Putamen (tissue), 1 donor: ENCODE measurements at places on chromosomes 3 and 15.

DNA sequence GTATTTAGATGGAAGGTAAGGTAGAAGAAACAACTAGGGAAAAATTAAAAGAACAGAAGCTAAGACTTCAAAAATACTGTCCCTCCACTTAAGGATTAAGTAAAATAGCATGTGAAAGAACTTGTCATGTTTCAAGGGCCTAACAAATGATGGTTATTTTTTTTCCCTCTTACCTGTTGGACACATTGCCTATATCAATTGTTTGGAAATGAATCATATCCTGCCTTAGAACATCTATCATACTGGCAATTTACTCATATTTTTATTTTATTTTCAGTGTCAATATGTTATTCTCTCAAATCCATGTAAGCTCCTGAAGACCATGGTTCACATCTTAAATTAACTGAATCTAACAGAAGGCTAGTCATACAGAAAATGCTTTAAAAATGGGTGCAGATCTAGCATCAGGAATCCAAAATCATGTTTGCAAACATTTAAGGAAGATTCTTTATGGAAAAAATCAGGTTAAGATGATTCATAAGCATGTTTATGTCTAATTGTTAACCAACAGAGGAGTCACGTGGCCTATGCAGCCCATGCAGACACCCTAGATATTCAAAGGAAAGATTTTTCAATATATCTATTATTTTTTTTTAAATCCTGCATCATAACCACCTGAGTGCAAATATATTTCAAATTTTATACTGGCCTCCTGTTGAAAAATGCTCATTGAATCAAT lies 135.8 kb upstream of the TRIM42 start:
- DNase-seq = no peak

GRCh38 chr3:53800041-53800906 lies 45.9 kb downstream of the CHDH start:
- no peak for DNase-seq

DNA sequence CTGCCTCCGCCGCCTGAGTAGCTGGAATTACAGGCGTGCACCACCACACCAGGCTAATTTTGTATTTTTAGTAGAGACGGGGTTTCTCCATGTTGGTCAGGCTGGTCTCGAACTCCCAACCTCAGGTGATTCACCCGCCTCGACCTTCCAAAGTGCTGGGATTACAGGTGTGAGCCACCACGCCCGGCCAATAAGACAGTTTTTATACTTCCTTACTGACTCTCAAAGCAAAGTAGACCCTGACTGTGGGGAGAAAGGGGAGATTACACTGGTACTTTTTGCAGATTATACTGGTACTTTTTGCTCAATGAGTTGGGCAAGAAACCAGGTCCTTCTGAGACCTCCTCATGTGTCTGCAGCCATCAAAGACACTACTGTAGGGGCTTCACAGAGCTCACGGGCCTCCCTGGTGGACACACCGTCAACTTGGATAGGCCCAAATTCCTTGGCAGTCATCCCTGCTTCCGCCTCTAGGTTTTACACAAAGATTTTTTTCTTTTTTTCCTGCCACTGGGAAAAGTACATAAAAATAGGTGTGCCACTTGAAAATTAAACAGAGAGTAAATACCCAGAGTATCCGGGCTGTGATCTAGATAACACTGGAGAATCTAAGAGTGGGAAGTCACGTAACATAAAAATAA lies 143.3 kb upstream of the WNT5A start:
- DNase-seq = no peak

- no peak for DNase-seq
Observed at GRCh38 chr3:49058011-49058410, 28.8 kb upstream of the IMPDH2 start.

GRCh38 chr3:175007306-175007705 lies 148.2 kb downstream of the NAALADL2 start:
- DNase-seq = no peak

- no peak for DNase-seq
Observed at GRCh38 chr3:134959516-134959915, 164.5 kb downstream of the EPHB1 start.

DNA sequence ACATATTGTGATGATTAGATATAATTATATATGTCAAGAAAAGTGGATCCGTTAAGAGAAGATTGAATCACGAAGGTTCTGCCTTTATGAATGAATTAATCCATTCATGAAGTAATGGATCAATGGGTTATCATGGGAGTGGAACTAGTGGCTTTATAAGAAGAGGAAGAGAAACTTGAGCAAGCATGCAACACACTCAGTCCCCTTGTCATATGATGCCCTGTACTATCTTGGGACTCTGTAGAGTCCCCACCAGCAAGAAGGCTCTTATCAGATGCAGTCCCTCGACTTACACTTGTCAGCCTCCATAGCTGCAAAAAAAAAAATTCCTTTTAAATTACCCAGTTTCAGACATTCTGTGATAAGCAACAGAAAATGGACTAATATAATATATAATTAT lies 301.9 kb downstream of the RAP2B start:
- DNase-seq = peak; percentile 8

DNA sequence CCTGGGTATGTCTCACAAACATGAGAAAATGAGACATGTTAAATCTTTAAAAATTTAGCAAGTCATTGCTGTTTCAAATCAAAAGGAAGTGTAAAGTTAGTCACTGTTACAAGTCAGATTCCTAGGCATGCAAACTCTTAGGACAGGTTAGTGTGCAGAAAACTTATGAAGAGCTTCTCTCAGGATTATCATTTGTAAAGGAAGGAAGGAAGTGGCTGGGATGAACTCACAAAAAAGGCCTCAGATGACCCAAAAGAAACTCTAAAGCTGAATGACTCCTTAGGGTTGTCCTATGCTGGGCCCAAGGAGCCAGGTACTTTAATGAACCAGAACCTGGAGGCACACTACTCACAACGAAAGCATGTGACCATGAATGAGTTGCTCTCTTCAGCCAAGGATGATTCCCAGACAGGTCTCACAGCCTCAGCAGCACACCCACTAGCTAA lies 25.0 kb downstream of the MSL2 start:
- no peak for DNase-seq

DNA sequence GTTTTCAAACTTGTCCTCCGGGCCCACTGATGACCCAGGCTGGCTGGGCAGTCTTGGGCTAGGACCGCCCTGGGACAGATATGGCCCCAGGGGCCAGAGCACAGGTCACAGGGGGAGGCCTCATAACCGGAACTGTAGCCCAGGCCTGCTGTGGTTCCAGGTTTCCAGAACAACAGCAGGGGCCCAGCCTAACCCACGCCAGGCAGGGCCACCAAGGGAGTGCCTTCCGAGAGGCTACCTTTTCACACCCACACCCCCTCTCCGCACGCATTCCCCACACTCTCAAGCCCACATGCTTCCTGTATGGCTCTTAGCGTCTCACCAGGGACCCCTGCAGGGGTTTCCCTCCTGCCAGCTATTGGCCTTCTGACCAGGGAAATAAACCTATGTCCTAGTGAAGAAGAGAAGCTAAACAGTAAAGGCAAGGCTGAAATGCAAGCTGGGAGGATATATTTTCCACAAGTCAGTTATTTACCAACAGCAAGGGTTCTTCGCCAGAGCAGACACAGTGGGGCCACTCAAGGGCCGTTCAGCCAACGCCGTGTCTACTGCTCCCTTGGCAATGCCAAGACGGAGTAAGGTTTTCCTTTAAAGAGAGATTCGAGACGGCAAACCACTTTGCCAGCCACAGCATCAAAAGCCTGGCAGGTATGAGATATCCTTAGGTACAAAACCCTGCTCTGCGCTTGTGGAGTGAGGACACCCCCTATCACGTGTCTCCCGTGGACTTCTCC lies 135.1 kb downstream of the ATP10A start:
- DNase-seq = no peak

- DNase-seq = no peak
Observed at GRCh38 chr3:193851941-193852674, 259.1 kb downstream of the OPA1 start.

- no peak for DNase-seq
Observed at GRCh38 chr3:86801921-86802320, 189.0 kb downstream of the VGLL3 start.

GRCh38 chr15:48481802-48482201 lies 150.6 kb downstream of the DUT start:
- no peak for DNase-seq

DNA sequence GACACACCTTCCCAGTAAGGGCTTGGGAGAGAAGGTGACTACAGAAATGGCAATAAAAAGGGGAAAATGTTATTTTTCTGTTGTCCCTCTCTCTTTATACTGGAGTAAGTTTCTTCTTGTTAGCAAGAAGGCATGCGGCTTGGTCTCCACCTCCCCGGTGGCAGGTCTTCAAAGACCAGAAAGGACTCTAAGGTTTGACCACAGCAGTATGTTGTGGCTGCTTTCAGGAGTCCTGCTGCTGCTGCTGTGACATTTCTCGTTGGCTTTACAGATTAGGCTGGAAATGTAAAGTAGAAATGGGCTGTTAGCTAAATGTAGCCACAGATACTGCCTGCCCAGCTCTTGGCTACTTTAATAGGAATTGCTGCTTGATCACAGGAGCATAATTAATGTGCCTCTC lies 175.8 kb upstream of the ZBTB20 start:
- no peak for DNase-seq

GRCh38 chr15:51991141-51991540 lies 19.6 kb upstream of the LEO1 start:
- no peak for DNase-seq

DNA sequence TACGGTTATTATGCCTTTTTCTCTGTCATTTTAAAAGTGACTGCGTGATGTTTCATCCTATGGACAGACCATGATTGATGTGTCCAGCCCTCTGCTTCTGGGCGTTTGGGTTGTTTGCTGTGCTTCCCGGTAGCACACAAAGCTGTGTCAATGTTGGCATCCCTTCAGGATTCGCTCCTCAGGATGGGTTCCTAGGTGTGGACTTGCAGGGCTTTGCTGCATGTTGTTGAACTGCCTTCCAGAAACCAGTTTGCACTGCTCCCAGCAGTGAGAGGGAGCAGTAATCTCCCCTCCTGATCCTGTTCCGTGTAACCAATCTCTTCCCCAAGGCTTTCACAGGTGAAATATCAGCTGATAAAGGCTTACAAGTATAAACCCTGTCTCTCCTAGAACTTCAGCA lies 787 bp downstream of the TRPM1 start:
- DNase-seq = no peak
